ENCODE measurements at places on chromosomes 16 and 17. TPM values are rescaled to one million over a fixed set of nuclear protein-coding genes. Genes with fewer than 3 reads are reported as not detected.

KRT36 gene
- total RNA-seq, result not detected

CD2BP2 gene
- 31.4 TPM for total RNA-seq

RBFOX1 gene
- total RNA-seq, result not detected

SGCA gene
- 158 TPM for total RNA-seq

GRCh38 chr16:50657241-50657640 is 23.9 kb downstream of the SNX20 start:
- no peak for DNase-seq

- DNase-seq, result no peak
Measured at GRCh38 chr16:49706620-49707355, 149.1 kb downstream of the ZNF423 start.

Measured in thoracic aorta (tissue), 2 donors.